ENCODE measurements at places on chromosomes 11 and 22. TPM values are rescaled to one million over a fixed set of nuclear protein-coding genes. Genes with fewer than 3 reads are reported as not detected.
A peak's percentile ranks its signal among the peaks of the same experiment; 100 is the strongest.

The SLN gene
- not detected for polyA plus RNA-seq

The PHOX2A gene
- not detected for polyA plus RNA-seq

DNA sequence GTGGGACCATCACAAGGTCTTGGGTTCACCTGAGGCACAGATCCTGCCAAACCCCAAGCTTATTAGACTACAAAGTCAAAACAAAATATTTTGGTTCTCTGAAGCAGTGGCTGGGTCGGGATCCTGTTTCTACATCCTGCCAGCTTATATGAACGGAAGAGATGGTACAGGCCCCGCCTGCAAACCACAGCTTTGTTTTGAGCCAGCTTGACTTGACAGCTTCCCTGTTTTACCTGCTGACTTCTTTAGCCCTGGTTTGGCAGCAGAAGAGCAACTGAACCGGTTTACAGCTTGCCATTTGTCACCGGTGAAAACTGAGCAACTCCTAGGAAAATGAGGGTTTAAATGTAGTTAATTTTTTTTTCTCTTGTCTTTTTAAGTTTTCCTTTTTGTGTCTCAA lies 11.4 kb downstream of the PACS1 start:
- no peaks in the 10 kb centered on the region for H3K27me3 ChIP-seq
- H3K27ac ChIP-seq: peak overlapping the region; percentile 80
- peak; percentile 87 for DNase-seq
- peaks cover 77% of the 10 kb centered on the region for H3K4me1 ChIP-seq

DNA sequence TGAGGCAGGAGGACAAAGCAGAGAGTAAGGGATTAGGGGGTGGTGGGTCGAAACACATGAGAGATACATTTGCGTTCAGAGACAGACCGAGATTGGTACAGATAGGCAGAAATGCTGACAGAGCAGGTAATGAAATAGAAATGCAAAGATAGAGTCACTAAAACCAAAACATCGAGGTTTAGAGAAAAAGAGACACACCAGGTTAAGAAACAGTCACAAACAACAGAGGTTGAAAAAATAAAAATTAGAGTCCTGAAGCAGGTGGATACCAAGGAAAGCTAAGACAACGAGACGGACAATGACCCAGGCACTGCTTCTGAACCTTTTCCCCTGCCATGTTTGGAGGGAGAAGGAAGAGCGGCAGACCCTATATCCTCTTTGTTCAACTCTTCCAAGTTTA lies 1.2 kb upstream of the MAPK1 start:
- no peak for DNase-seq
- peak overlapping the region; percentile 88 for H3K27ac ChIP-seq
- peaks cover 29% of the 10 kb centered on the region for H3K4me1 ChIP-seq
- no peaks in the 10 kb centered on the region for H3K27me3 ChIP-seq

- no peaks in the 10 kb centered on the region for H3K4me1 ChIP-seq
- no peak overlapping the region for H3K27ac ChIP-seq
- no peaks in the 10 kb centered on the region for H3K27me3 ChIP-seq
- no peaks in the 10 kb centered on the region for H3K36me3 ChIP-seq
- H3K4me3 ChIP-seq: no peak overlapping the region
Observed at GRCh38 chr11:9330387-9331384, 16.3 kb upstream of the TMEM41B start.

DNA sequence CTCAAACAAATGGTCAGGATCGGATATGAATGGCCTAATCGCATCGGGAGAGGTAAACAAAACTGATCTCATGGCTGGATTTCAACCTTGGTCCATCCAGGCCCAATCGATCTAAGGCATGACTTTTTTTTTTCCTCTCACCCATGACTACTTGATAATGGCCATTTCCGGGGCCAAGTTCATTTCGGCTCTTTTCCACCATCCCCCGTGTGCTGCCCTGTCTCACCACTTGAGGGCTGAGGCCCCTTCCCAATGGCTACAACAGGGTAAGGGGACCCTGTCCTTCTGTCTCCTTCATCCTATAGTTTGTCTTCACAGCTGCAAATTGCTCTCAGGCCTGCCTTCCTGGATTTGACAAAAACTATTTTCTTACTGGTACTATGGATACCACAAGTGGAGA lies 26.7 kb downstream of the GRAP2 start:
- no peaks in the 10 kb centered on the region for H3K27me3 ChIP-seq
- no peak for DNase-seq
- peak overlapping the region; percentile 68 for H3K4me3 ChIP-seq
- H3K27ac ChIP-seq: peak overlapping the region; percentile 78

- no peaks in the 10 kb centered on the region for H3K4me1 ChIP-seq
- DNase-seq: no peak
- no peak overlapping the region for H3K27ac ChIP-seq
- no peak overlapping the region for H3K4me3 ChIP-seq
Observed at GRCh38 chr11:111309215-111309915, 11.0 kb downstream of the POU2AF3 start.

DNA sequence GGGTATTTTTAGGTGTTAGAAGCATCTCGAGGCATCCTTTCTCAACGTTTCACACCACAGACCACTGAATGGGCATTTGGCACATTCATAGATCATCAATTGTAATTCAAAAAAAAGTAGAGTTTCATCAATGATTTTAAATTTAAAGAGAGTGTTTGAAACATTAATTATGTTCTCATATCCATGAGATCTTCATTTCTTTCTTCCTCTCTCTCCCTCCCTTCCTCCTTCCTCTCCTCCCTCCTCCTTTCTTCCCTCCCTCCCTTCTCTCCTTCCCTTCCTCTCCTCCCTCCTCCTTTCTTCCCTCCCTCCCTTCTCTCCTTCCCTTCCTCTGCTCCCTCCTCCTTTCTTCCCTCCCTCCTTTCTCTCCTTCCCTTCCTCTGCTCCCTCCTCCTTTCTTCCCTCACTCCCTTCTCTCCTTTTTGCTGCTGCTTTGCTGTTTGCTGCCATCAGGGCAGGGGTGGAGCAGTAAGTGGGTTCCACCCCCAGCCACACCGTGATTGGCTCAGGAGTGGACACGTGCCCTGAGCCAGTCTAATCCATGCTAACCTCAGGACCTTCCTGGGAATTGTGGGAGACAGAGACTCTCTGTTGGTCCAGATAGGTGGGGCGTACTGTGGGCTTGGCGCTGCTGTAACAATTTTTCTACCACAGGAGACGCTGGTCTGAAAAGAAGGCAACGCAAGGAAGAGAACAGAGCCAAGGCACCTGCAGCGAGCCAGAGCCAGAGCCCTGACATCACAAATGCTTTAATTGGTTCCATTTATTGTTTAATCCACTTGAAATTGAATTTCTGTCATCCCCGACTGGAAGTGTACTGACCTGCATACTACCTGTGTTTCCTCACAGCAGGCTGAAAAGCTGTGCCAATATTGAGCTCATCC lies 33.7 kb upstream of the APOBEC3A start:
- H3K27ac ChIP-seq: no peak overlapping the region
- no peak for DNase-seq
- H3K36me3 ChIP-seq: no peaks in the 10 kb centered on the region
- no peaks in the 10 kb centered on the region for H3K27me3 ChIP-seq

The LARGE1 gene
- polyA plus RNA-seq: not detected

DNA sequence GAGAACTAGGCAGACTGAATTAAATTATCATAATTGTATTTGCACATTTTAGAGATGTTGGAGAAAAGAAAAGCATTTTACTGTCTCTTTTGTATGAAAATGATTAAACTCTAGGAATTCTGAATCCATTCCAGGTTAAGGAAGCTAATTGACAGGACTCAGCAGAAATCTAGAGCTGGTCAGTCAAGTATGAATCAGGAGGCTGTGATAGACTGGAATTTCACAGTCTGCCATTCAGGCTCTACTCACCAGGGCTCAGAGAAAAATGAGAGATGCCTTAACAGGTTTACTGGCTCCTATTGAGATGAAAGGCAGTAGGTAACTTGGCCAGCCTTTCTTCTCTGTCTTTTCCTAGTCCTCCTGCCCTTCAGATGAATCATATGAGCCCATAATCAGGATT lies 693.9 kb upstream of the CHORDC1 start:
- no peak overlapping the region for H3K27ac ChIP-seq
- no peak for DNase-seq
- no peaks in the 10 kb centered on the region for H3K36me3 ChIP-seq
- no peaks in the 10 kb centered on the region for H3K27me3 ChIP-seq

GRCh38 chr11:124623861-124624525 lies 1.3 kb downstream of the TBRG1 start:
- no peak for DNase-seq
- H3K4me3 ChIP-seq: peak overlapping the region; percentile 75
- peaks cover 7% of the 10 kb centered on the region for H3K4me1 ChIP-seq
- peak overlapping the region; percentile 91 for H3K27ac ChIP-seq
- H3K36me3 ChIP-seq: peaks cover 7% of the 10 kb centered on the region

DNA sequence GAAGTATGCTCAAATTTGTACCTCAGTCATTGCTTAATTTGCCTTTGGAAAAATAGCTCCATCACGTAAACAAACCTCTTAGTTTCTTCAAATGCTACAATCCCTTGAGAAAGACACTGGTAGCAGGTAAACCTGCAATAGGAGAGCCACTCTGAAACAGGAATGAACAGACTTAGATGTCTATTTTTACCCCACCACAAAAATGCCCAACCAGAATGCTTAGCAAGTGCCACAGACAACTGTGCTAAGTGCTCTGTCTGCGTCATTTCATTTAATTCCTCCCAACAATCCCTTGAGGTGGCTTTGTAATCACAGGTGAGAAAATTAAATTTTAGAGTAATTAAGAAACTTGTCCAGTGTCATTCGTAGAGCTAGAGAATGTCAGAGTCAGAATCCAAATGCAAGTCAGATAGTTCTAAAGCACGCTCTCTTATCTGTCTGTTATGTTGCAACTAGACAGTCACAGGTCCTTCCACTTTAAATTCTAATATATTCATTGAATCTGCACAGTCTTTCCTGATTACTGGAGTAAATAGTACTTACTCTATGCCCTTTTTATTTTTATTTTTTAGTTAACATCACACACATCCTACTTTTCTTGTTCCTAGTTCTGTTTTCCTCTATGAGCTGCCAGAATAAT lies 89.0 kb upstream of the GRIA4 start:
- no peak overlapping the region for H3K4me3 ChIP-seq
- H3K36me3 ChIP-seq: no peaks in the 10 kb centered on the region
- H3K4me1 ChIP-seq: no peaks in the 10 kb centered on the region
- H3K27ac ChIP-seq: no peak overlapping the region
- H3K27me3 ChIP-seq: no peaks in the 10 kb centered on the region

The CHRM1 gene
- not detected for polyA plus RNA-seq

The OR4D5 gene
- polyA plus RNA-seq: not detected

- no peak overlapping the region for H3K4me3 ChIP-seq
- H3K4me1 ChIP-seq: no peaks in the 10 kb centered on the region
- H3K27ac ChIP-seq: no peak overlapping the region
Observed at GRCh38 chr11:110469127-110469526, 39.4 kb downstream of the FDX1 start.

- no peaks in the 10 kb centered on the region for H3K27me3 ChIP-seq
- no peak for DNase-seq
- no peaks in the 10 kb centered on the region for H3K36me3 ChIP-seq
- no peaks in the 10 kb centered on the region for H3K4me1 ChIP-seq
- H3K27ac ChIP-seq: no peak overlapping the region
Observed at GRCh38 chr11:69413993-69414392, 67.5 kb upstream of the LINC01488 start.

The SYVN1 gene
- 8.6 TPM for polyA plus RNA-seq

DNA sequence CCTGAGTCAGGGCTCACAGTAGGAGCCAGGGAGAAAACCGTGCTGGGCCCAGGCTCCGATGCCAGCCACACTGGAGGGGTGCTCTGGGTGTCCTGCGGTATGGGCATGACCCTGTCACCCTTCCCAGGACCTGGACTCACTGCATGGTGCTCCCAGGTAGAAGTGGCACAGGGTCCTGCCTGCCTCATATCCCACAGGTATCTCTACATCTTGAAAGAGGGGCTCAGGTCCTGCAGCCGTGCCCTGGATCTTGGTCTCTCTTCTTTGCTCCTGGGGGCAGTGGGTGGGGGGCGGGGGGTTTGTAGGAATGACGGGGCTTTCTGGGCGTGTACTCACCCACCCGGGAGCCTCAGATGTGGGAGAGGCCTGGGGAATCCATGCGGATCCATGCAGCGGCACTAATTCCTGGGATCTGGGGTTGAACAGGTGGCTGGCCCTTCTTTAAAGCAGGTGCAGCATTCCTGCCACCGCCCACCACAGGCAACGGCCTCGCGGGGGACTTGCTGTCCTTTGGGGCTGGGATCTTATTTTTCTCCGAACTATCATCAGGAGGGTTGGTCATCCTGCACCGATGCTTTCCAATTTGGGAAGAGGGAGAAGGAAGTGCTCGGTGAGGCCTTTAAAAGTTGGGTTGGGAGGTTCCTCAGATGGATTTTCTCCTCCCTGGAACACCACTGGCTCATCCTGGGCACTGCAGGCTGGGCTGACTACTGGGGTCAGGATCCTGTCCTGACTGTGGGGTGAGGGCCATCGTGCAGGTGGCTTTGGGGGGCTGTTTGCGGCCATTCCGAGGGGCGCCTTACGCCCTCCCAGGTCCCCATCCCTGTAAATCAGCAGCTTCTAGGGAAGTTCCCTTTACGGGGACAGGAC lies 886.4 kb downstream of the BRD1 start:
- H3K27me3 ChIP-seq: no peaks in the 10 kb centered on the region
- no peak for DNase-seq
- no peaks in the 10 kb centered on the region for H3K36me3 ChIP-seq
- H3K4me1 ChIP-seq: no peaks in the 10 kb centered on the region

Measured in naive thymus-derived CD4-positive, alpha-beta T cell (primary cell).